ENCODE measurements at places on chromosomes 1 and 21.

GRCh38 chr1:206128196-206128595 lies 11.0 kb upstream of the AVPR1B start:
- DNase-seq, result no peak
- no peak overlapping the region for H3K27ac ChIP-seq
- no peaks in the 10 kb centered on the region for H3K4me1 ChIP-seq
- no peaks in the 10 kb centered on the region for H3K36me3 ChIP-seq

DNA sequence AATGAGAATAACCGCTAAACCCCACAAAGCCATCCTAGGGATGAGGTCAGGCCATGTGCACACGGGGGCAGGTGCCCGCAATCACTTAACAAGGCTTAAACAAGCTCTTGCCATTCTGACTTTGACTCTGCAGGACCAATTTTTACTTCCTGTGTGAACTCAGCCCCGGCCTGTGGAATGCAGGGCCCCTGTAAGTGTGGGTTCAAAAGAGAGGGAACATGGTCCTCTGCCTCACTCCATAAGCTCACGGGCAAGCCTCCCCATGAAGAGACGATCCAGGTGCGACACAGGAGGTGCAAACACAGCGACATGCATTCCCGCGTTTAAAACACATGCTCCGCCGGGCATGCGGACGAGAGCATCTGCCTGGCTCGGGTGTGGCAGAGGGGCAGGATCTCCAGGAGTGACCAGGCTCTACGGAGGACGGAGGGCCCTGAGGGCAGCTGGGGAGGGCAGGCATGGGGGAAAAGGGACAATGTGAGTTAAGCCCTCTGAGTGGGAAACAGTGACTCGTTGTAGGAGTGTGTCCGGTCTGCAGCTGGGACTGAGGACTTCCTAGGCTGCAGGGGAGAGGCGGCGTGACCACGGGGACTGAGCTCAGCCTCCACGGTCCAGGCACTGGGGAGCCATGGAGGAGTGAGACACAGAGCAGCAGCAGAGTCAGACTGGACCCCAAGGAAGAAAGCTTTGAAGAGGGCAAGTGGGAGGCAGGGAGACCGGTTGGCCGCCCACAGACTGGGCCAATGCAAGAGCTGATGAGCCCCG lies 40.6 kb upstream of the AJAP1 start:
- H3K4me3 ChIP-seq, result no peak overlapping the region
- no peak for DNase-seq
- no peaks in the 10 kb centered on the region for H3K36me3 ChIP-seq
- H3K27me3 ChIP-seq, result no peaks in the 10 kb centered on the region
- no peaks in the 10 kb centered on the region for H3K4me1 ChIP-seq
- H3K27ac ChIP-seq, result no peak overlapping the region

DNA sequence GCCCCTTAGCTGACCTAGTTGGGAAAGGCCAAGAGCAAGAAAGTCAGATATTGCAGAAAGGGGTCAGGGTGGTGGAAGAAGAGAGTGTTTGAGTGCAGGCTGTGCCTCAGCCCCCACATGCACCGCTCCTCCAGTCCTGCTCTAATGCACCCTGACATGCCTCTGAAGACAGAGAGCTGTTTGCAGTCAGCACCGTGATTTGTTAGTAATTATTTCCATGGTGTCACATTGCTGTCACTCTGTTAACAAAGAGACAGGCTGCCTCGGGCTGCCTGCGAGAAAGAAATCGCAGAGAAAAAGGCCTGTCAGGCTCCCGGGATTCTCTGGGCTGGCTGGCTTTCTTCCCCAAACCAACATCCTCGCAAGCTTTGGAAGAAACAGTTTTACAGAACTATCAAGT lies 58.3 kb downstream of the ERI3 start:
- H3K4me1 ChIP-seq, result no peaks in the 10 kb centered on the region
- no peak for DNase-seq
- H3K27me3 ChIP-seq, result no peaks in the 10 kb centered on the region
- H3K36me3 ChIP-seq, result peaks cover 13% of the 10 kb centered on the region

DNA sequence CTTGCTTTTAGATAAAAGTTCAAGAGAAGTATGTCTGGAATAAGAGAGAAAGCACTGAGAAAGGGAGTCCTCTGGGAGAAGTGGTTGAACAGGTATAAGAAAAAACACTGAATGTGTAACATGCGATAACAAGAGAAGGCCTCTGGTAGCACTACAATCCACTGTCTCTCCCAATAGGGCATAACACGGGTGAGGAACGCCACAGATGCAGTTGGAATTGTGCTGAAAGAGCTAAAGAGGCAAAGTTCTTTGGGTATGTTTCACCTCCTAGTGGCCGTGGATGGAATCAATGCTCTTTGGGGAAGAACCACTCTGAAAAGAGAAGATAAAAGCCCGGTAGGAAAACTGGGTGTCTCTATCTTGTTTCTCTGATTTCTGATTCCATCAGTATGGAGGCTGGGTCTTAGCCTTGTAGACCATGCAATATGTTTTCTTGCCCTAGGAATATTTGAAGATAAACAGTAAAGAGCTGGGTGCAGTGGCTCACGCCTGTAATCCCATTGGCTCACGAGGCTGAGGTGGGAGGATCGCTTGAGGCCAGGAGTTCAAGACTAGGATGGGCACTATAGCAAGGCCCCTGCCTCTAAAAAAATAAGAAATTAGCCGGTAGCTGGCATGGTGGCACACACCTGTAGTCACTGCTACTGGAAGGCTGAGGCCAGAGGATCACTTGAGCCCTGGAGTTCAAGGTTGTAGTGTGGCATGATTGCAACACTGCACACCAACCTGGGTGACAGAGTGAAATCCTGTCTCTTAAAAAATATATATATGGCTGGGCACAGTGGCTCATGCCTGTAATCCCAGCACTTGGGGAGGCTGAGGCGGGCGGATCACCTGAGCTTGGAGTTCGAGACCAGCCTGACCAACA lies 40.4 kb downstream of the DAP3 start:
- H3K4me1 ChIP-seq, result peaks cover 6% of the 10 kb centered on the region
- no peaks in the 10 kb centered on the region for H3K27me3 ChIP-seq
- no peak overlapping the region for H3K4me3 ChIP-seq
- peaks cover 19% of the 10 kb centered on the region for H3K36me3 ChIP-seq
- peak; percentile 14 for DNase-seq

- peak overlapping the region; percentile 97 for H3K4me3 ChIP-seq
- H3K27me3 ChIP-seq, result no peaks in the 10 kb centered on the region
- DNase-seq, result no peak
- peak overlapping the region; percentile 91 for H3K27ac ChIP-seq
Observed at GRCh38 chr1:44802306-44803061, 2.3 kb downstream of the PLK3 start.

DNA sequence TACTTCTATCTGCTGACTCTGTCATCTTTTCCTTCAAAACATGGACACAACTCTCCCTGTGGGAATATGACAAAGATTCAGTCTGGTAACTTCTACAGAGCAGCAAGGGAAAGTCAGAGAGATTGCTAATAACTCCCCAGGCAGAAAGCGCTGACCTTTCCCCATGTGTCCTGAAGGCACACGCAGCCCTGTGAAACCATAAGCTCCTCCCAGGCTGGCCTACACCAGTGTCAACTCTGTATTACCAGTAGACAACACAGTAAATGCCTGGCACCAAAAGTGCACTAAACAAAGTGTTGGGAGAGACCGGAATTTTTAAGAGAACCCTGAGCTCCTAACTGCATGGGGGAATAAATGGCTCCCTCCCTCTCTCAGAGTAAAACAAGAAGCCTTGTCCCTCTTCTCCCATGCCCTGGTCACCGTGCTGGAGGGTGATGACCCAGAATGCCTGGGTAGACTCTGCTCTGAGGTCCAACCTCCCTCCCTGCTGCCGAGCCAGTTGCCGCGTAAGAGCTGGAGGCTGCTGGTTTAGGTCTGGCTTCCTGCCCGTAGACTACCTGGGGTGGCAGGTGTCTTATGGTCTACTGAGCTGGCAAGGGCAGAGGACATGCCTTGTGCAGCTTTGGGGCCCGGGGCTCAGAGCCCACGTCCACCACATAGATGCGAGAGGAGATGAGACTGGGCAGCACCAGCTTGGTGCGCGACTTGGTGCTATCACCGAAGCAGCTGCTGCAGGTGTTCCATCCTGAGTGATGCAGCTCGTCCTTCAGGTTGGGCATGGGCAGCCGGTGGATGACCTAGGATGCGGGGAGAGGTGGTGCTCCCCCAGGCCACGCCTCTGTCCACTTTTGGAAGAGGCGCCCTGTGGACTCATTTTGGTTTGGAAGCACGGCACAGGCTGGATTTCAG lies 3.9 kb downstream of the SELENBP1 start:
- H3K27me3 ChIP-seq, result peaks cover 4% of the 10 kb centered on the region
- no peaks in the 10 kb centered on the region for H3K4me1 ChIP-seq
- H3K27ac ChIP-seq, result no peak overlapping the region
- H3K4me3 ChIP-seq, result no peak overlapping the region
- DNase-seq, result no peak

DNA sequence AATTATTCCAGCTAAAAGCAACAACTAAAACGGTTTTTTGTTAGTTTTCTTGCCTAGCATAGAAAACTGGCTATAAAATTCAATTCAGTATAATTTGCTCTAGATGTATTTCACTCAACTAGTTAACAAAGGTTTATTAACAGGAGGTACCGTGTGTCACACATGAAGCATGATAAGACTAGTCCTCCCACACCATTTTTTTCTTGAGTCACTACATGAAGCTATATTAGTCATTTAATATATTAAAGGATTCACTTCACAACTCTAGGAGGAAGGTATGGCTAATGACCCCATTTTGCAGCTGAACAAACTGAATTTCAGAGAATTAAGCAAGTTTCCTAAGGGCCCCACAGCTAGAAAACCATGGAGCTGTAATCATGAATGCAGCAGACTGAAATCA lies 307.8 kb upstream of the USP25 start:
- no peak overlapping the region for H3K27ac ChIP-seq
- H3K4me3 ChIP-seq, result no peak overlapping the region
- H3K36me3 ChIP-seq, result no peaks in the 10 kb centered on the region
- DNase-seq, result no peak
- H3K27me3 ChIP-seq, result no peaks in the 10 kb centered on the region
- H3K4me1 ChIP-seq, result peaks cover 16% of the 10 kb centered on the region

- no peak overlapping the region for H3K27ac ChIP-seq
- H3K36me3 ChIP-seq, result peaks cover 9% of the 10 kb centered on the region
- no peak for DNase-seq
- H3K27me3 ChIP-seq, result no peaks in the 10 kb centered on the region
Observed at GRCh38 chr1:6519491-6519934, 28.0 kb upstream of the PLEKHG5 start.

- no peak overlapping the region for H3K4me3 ChIP-seq
- H3K36me3 ChIP-seq, result no peaks in the 10 kb centered on the region
- no peaks in the 10 kb centered on the region for H3K27me3 ChIP-seq
- H3K4me1 ChIP-seq, result no peaks in the 10 kb centered on the region
- no peak overlapping the region for H3K27ac ChIP-seq
Observed at GRCh38 chr1:69506311-69506710, 61.4 kb upstream of the LRRC7 start.

DNA sequence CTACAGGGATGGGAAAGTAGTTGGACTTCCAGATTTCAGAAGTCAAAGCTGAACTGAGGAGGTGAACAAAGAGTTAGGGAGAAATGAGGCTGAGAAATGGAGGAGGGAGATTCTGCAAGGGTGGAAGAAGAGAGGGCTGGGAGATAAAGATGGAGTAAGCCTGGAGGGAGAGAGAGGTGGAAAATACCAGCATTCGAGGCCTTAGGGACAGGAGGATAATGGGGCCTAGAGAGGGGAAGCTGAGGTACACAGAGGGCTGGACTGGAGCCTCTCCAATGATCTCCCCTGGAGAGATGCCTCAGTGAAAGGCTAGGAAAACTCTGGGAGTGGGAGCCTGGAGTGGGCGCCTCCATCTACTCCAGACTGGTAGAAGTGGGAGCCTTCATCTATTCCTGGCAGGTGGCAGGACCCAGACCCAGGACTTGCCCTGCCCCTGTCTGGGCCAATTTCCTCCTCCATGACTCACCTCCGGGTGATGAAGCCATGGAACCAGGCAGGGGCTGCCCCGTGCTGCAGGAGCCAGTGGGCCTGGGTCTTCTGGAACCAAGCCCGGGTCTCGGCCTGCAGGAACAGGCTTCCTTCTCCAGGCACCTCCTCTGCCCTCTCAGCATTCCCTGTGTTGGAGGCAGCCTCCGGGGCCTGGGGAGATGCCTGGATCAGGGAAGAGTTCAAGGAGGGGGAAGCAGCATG lies 1.9 kb downstream of the SH2D2A start:
- H3K36me3 ChIP-seq, result peaks cover 57% of the 10 kb centered on the region
- H3K4me1 ChIP-seq, result peaks cover 68% of the 10 kb centered on the region
- H3K27ac ChIP-seq, result peak overlapping the region; percentile 100
- H3K27me3 ChIP-seq, result no peaks in the 10 kb centered on the region

- no peak overlapping the region for H3K4me3 ChIP-seq
- no peaks in the 10 kb centered on the region for H3K4me1 ChIP-seq
- H3K27ac ChIP-seq, result no peak overlapping the region
Observed at GRCh38 chr1:15090373-15090772, 63.2 kb upstream of the TMEM51 start.

DNA sequence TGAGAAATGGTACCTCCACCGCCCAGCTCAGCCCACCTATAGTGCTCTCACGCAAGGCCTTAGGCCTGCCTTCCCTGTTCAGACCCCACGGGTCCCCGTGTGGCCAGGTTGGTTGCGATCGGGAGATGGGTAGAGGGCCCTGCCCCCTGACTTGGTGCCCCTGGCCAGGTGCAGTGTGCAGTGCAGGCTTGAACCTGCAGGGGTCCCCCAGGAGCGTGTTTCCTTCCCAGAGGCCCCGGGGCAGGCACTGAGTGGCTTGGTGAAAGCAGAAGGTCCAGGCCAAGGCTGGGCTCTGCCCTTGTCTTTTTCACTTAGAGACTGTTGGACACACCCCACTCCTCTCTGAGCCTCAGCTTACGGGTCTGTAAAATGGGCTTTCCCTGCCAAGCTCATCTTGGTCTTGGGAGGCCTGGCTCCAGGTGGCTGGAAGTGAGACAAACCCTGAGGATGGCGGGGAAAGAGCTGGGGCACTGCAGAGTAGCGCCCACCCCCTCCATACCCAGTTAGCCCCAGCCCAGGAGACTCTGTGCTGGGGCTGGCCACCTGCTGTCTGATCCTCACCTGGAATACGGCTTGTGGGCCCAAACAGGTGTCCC lies 9.3 kb upstream of the HES5 start:
- no peak overlapping the region for H3K27ac ChIP-seq
- peaks cover 15% of the 10 kb centered on the region for H3K27me3 ChIP-seq
- H3K4me1 ChIP-seq, result no peaks in the 10 kb centered on the region
- H3K4me3 ChIP-seq, result no peak overlapping the region

DNA sequence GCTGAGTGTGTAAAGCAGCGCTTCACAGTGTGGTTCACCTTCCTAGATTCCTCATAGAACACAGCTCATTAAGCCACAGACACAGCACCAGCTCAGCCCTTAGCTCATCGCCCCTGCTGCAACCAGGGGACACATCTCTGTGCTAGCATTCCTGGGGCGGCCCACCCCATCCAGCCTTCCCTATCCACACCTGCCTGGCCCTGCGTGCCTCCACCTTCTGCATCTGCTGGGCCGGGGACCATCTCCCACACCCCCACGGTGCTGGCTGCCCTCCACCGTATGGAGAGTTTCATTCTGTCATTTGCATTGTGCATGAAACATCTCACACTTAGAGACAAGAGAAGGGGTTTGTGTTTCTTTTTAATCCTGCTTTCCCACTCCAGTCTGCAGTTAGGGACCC lies 35.8 kb upstream of the PRSS38 start:
- H3K4me1 ChIP-seq, result peaks cover 19% of the 10 kb centered on the region
- no peak for DNase-seq
- H3K27ac ChIP-seq, result no peak overlapping the region
- H3K36me3 ChIP-seq, result peaks cover 17% of the 10 kb centered on the region
- no peak overlapping the region for H3K4me3 ChIP-seq
- H3K27me3 ChIP-seq, result peaks cover 2% of the 10 kb centered on the region

- no peaks in the 10 kb centered on the region for H3K4me1 ChIP-seq
- no peaks in the 10 kb centered on the region for H3K36me3 ChIP-seq
- H3K27me3 ChIP-seq, result peaks cover 2% of the 10 kb centered on the region
- no peak within 1 kb of the TSS for H3K4me3 ChIP-seq
- H3K27ac ChIP-seq, result no peak within 1 kb of the TSS
Observed at GRCh38 chr1:74512170-74512915, at the start of gene LRRC53. TSS of gene LRRC53 (minus strand) at chr1:74512611. CDS start at chr1:74483349, 29,262 bp downstream.
